ENCODE measurements at places on chromosomes 16 and 17.
A peak's percentile ranks its signal among the peaks of the same experiment; 100 is the strongest.

GRCh38 chr16:85426806-85427205, 186.3 kb upstream of the GSE1 start:
- no peak for DNase-seq

DNA sequence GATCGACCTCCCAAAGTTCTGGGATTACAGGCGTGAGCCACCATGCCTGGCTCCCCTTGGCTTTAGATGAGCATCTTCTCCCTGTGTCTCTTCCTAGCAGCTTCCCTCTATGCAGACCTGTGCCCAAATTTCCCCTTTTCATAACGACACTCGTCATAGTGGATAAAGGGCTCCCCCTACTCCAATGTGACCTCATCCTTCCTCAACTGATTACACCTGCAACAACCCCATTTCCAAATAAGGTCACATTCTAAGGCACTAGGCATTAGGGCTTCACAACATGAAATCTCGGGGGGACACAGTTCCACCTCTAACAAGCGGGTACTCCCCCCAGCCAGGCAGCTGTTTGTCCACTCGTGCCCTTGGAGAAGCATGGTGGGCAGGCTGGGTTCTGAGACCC, 10.3 kb downstream of the KIF19 start:
- DNase-seq = no peak

- no peak for DNase-seq
Observed at GRCh38 chr17:81486199-81486810, 26.3 kb downstream of the ACTG1 start.

DNA sequence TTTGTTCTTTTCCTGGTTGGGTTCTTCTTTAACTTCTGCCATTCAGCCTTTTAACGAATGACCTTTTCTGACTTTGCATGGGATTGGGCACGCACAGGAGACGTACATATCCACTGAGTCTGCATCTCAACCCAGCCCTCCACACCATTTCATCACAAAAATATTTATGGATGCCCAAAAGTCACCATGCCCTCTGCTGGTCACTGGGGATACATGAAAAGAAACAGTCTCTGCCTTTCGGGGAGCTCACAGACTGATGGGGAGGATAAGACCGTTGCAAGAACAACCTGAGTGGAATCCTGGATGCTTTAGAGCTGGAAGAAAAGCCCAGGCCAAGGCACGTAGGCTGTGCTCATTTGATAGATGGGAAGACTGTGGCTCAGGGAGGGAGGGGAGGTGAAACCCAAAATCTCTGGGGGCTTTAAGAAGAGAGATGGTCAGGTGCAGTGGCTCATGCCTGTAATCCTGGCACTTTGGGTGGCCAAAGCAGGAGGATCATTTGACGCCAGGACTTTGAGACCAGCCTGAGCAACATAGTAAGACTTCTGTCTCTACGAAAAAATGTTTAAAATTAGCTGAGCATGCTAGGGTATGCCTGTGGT, 7.9 kb upstream of the MT2A start:
- no peak for DNase-seq

- DNase-seq = peak; percentile 22
Observed at GRCh38 chr17:6651919-6652452, 424 bp downstream of the C17orf100 start.

DNA sequence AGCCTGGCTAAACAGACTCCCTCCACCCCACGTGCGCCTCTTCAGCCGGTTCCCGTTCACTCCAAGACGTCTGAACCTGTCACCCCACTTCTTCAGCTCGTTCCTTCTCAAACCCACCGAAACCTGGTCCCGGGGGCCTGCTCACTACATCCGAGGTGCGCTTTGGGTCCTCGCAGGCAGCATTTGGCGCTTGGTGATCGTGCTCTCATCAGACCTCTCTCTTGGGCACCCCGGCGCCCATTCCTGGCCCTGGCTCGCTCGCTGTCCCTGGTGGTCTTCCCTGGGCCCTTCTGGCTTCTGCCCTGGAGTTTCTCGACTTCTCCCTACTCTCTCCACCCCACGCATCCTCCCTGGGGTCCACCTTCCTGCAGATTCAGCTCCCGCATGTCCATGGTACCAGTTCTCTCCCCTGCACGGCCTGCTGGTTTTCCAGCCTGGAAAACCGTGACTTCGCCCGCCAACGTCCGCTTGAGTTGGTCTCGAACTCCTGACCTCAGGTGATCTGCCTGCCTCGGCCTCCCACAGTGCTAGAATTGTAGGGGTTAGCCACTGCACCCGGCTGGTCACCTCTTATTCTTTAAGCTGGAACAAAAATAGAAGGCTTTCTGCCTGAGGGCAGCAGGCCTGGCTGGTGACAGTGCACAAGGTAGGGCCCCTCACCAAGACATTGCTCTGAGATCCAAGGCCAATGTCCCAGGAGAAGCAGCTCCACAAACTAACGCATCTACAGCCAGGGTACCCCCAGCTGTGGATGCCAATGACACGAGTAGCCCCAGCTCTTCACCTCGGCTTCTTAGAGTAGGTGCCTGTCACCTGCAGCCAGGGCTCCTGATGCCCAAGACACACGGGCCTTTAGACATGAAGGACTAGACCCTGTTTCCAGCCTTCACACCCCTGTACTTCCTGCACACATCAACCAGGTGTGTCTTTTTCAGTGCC, 1.1 kb upstream of the MEAK7 start:
- DNase-seq = no peak

DNA sequence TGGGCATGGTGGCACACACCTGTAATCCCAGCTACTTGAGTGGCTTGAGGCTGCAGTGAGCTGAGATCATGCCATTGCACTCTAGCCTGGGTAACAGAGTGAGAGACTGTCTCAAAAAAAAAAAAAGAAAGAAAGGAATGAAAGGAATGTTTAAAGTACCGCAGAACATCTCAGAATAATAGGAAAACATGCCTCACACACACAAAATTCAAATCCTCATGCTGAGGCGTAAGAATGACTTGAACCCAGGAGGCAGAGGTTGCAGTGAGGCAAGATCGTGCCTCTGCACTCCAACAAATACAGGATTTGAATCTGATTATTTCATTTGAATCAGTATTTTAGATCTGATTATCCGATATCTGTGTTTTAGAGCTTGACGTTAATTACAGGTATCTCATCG, 21.3 kb upstream of the GAA start:
- DNase-seq = no peak

GRCh38 chr16:69365901-69366300, 14.3 kb upstream of the TMED6 start:
- no peak for DNase-seq

GRCh38 chr16:3202903-3203539, 15.0 kb downstream of the OR1F1 start:
- DNase-seq = no peak

DNA sequence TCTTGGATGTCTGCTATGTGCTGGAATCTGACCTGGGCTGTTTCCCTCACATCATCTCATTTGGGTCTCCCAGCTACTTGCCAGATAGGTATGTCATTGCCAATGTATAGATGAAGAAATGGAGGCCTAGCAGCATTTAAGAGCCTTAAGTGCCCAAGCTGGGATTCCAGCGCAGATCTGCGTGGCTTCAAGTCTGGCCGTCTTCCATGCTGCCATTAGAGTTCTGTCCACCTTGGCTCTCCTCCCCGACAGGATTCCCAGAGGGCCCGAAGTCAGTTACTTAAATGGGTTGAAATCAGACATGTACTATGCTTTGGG, 33.0 kb upstream of the CCR7 start:
- DNase-seq = no peak

GRCh38 chr16:28604186-28604565, 5.7 kb downstream of the SULT1A1 start:
- DNase-seq = no peak

DNA sequence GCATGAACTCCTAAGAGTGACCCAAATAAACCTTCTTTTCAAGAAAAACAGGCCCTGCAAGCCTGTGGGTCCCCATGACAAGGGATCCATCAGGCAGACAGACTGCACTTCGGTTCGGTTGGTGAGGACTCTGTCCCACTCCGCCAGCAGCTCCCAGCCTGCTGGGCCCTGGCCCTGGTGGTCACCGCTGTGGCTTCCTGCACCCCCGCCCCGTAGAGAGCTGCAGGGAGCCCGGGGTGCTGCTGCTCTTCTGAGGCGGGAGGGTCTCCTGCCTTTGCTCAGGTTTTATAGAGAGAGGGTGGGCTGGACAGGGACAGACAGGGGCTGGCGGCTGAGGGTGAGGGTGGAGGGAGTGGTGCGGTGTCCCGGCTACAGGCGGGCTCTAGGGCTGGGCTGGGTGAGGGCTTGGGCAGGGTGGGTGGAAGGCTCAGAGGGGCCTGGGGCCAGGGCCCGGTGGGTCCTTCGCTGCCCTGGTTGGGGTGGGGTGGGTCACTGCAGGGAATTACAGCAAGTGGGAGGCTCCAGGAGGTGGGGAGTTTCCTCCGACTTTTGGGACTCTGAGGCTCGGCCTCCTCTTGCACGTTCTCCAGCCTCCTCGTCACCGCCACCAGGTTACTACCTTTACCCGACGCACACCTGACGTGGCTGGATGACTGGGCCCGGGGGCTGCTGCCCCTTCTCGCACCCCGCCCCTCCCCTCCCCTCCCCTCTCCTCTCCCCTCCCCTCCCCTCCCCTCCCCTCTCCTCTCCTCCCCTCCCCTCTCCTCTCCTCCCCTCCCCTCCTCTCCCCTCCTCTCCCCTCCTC, 90.2 kb upstream of the CBX4 start:
- no peak for DNase-seq

DNA sequence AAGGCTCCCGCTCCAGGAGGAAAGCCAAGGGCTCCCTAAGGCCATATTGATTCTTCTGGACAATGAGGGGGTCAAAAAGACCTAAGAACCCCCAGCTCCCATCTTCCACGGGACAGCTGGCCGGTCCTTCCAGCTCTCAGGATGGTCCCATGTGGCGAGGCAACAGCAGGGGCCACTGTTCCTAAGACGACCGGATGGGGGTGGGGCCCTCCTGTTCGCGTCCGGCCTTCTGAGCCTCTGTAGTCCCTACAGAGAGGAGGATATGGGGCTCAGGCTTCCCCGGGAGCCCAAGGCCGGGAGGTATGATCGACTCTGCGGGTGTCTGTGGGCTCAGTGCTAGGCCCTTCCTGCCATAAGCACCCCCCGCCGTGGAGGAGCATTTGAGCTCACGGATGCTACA, 6.0 kb upstream of the DCXR start:
- no peak for DNase-seq

- no peak for DNase-seq
Observed at GRCh38 chr17:15342460-15342859, 1.1 kb upstream of the TEKT3 start.

GRCh38 chr17:35546487-35546886, 9.0 kb upstream of the SLFN12L start:
- DNase-seq = no peak

DNA sequence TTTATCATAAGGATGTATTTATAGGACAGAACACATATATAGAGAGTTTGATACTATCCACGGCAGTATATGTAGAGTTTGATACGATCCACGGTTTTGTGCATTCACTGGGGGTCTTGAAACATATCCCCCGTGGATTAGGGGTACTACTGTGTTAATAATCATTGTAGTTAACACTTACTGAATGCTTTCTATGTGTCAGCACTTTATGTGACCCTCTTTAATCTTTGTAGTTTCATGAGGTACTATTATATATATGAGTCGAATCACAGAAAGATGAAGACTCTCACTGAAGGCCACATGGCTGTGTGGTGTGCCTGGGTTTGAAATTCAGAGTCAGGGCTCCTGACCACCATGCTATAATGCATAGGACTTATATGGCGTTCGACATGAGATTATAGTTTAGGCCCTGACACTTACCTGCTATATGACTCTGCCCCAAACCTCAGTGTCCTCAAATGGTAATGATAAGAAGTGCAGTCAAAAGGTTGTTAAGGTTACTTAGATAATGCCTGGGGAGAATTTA, 4.3 kb upstream of the HEATR6 start:
- DNase-seq = no peak

DNA sequence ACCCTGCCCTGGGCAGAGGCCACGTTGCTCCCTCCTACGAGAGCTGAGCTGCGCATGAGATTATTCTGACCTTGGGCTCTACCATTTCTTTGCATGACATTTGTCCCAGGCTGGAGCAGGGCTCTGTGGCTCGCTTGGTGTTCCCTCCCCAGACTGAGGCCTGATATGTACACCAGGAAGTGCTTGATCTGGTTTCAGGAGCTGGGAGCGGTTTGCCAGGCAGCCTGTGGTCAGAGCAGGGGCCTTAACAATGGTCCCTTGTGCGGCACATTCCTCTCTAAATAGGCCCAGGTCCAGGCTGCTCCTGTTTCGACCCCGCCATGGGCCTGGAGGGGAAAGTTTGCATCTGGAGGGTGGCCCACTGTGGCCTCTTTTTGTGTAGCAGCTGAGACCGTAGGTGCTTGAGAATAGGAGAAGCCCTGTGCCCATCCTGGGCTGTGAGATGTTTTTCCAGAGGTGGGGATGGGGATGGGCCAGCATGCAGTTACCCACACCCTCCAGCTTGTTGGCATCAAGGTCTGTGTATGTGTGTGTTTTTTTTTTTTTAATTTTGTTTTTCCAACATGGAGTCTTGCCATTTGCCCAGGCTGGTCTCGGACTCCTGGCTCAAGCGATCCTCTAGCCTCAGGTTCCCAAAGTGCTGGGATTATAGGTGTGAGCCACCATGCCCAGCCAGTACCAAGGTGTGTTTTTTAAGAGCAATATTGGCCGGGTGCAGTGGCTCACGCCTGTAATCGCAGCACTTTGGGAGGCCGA, 253.9 kb downstream of the SEC14L1 start:
- no peak for DNase-seq

DNA sequence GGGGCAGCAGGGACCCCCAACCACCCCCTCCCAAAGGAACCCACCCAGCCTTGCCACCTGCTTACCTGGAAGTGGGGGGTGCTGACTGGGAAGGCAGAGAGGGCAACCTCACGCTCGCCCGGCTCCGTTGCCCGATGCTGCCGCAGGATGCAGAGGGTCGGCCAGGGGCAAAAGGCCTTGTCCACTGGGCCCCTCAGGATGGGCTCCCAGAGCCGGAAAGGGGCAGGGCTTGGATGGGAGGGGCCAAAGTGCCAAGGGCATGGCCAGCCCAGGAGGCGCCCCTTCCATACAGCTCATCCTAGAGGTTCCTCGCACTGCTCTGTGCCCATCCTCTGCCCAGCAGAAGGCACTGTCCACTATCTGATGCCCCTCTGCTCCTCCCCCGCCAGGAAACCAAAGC, 59.4 kb downstream of the SRCIN1 start:
- DNase-seq = no peak

- DNase-seq = no peak
Observed at GRCh38 chr17:79369001-79369400, 241.8 kb downstream of the RBFOX3 start.

DNA sequence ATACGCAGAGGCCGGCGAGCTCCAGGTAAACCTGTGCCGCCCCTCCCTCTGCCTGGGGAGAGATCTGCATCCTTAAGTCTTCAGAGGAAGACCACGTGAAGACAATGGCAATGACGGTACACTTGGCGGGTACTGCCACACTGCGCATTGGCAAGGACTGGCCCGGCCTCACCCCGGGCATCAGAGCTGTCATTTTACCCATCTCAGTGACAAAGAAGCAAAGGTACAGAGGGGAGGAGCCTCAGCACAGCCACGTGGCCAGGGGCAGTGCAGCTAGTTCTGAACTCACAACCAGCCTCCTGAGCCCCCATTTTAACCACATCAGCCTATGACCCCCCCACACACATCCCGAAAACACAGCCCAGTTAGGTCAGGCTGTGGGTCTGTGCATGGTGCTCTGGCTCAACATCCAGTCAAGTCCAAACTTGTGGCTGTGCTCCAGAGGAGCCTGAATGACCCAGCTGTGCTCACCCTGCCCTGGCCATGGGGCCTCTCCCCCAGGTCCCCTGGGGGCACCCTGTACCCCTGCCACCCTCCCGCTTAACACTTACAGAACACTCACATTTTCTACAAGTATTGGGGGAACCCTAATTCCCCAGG, 80.6 kb downstream of the C16orf95 start:
- DNase-seq = no peak

- DNase-seq = no peak
Observed at GRCh38 chr17:75595284-75595919, 7.8 kb downstream of the MYO15B start.
